ENCODE measurements at places on chromosomes 1 and 21.

- DNase-seq, result no peak
These were observed 25.1 kb downstream of the ZBTB17 start for GRCh38 chr1:15950763-15951295.

- no peak for DNase-seq
These were observed 478.2 kb downstream of the NEGR1 start for GRCh38 chr1:71804140-71804539.

DNA sequence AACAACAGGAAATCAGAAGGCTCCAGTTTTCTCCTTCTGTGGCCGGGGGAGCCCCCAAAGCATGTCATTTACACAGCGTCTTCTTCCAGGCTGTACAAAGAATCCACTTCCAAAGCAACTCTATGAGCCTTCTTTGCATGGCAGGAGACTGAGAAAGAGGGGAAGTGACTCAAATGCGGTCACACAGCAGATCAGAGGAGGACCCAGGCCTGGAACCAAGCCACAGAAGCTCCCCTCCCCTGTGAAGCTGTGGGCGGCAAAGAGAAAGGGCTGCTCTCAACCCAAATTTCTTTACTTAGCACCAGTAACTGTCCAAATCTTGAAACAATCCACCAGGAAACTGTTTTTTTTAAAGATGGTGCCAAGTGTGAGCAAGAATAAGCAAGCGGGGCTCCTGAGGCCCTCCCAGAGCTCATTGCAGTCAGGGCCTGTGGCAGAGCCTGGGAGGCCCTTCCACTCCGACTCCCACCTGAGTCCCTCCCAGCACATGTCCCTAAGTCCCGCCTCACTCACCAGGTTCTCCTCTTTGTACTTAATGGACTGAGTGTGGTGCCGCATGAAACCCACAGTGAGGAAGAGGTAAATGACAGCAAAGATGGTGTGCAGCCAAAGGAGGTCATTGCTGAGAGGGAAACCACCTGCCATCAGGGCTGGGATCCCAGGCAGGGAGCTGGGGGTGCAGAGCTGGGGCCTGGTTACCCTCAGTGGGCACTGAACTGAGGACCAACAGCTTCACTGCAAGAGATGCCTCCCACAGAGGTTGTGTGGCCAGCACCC lies 15.9 kb downstream of the TMEM63A start:
- DNase-seq, result peak; percentile 69

DNA sequence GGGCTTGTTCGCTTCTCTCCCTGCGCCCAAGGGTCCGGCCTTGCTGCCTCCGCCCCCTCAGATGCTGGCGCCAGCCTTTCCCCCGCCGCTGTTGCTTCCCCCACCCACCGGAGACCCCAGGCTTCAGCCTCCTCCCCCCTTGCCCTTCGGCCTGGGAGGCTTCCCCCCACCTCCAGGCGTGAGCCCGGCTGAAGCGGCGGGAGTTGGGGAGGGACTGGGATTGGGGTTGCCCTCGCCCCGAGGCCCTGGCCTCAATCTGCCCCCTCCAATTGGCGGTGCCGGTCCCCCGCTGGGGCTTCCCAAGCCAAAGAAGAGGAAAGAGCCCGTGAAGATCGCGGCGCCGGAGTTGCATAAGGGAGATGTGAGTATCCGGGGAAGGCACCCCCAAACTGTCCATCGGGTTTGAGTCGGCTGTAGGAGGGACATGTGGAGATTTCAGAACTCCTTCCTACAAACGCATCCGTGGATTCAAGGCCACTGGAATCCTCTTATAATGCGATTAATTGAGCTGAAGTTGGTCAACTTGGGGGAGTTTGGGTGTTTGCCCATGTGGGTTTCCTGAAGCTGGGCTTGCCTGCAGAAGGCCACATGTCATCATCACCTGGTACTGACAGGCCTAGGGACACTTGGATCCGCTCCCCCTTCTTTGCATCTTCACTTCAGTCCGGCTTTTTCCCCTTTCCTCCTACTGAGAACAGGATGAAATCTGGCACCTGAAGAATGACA lies 707 bp downstream of the PRCC start:
- peak; percentile 25 for DNase-seq

GRCh38 chr1:8127171-8127641 lies 101.1 kb upstream of the ERRFI1 start:
- no peak for DNase-seq

- DNase-seq, result no peak
These were observed 31.2 kb upstream of the CSF3R start for GRCh38 chr1:36513676-36514473.

DNA sequence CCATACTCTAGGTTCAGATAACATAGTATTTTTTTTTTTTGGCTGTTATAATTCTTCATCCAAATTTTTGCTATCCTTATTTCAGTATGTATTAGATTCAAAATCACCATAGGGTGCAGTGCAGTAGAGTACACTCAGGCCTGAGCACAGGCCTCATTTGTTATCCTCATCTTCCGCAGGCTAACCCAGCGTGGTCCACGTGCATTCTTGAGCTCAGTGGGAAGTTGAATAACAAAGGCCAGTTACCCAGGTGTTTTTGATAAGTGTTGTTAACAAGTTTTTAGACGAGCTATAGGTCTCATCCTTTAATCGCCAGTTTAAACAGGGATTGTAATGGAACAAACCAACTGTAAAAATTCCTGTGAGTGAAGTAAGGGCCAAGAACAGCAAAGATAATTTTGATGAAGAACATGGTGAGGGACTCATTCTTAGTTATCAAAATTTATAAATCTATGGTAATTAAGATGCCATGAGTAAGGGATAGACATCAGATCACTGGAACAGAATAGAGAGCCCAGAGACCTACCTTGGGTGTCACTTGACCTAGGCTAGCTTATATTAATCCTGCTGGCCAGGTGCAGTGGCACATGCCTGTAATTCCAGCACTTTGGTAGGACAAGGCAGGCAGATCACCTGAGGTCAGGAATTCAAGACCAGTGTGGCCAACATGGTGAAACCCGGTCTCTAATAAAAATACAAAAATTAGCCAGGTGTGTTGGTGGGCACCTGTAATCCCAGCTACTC lies 22.0 kb downstream of the FLVCR1 start:
- no peak for DNase-seq

DNA sequence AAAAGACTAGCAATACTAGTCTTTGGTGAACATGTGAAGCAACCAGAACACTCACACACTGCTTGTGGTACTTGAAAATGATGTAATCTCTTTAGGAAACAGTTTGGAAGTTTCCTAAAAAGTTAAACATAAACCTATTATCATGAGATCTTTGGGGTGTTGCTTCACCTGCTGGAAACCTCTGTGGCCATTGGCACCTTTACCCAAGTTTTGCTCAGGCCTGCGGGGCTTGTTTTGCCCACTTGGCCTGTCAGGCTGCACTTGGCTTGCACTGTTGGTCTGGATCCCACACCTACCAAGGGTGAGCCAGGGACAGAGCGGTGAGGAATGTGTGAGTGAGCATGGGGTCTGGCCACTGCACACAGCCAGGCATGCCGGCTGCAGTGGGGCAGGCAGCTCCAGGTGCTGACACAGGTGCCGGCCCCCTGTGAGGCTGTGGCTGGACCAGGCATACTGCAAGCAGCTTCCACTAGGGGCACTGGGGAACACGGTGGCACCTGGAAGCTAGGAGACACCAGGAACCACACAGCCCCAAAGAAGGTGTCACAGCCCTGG lies 14.4 kb upstream of the FNBP1L start:
- no peak for DNase-seq

DNA sequence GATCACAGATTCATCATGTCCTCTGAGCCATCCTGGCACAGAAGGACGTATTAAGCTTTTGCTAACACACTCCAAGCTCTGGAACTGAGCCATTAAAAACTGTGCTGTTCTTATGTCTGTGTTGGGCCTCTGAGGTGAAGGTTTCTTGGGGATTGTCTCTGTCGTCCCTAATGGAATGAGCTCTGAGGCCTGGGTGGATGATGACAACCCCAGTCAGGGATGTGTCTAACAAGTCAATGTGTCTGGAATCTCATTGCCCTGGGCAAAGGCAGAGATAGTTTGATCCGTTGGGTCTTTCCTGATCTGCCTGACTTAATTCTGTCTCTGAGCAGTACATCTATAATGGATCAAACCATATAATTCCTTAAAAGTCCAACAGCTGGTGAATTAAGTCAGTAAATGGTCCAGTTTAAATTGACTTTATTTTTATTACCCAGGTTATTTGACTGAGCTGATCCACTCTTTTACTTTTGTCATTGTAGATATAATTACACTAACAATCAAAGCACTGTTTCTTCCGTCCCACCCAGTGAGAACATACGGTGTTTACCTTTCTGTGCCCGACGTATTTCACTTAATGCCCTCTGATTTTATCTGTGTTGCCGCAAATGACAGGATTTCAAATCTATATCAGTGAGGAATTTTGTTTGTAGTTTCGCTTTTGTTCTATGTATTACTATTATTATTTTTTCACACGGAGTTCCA lies 38.8 kb upstream of the OR2B11 start:
- no peak for DNase-seq

DNA sequence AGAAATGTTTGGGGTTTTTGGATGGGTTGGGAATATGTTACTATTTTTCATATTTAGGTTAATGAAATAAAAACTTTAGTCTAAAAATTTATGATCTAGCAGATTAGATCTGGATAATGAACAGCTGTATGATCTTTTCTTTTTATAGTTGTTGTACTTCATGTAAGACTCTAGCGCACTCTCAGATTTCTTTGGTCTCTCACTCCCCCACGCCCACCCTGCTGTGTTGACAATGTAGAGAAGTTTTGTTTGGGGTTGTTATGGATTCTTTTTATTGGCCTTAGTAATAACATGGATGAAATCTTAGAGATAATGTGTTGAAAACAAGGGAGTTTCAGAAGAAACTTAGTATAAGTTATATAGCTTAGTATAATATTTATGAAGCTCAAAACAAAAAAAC lies 5.5 kb downstream of the KLF18 start:
- no peak for DNase-seq

DNA sequence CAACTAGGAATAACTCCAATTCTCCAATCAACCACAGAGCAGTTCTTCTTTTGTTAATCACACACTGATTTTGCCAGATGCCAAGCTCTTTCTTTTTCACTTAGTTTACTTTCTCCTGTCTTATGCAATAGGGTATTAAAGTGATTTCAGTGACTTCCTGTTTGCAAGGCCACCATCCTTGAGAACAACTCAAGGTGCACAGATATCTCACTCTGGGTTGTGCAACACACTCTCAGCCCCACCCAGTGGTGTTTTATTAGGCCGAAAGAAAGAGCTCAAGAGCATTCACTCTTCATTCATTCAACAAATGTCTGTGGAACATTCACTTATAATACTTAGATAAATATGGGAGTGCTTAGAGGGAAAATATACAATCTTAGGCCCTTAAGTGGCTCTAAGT lies 352.5 kb downstream of the ZNF326 start:
- no peak for DNase-seq

DNA sequence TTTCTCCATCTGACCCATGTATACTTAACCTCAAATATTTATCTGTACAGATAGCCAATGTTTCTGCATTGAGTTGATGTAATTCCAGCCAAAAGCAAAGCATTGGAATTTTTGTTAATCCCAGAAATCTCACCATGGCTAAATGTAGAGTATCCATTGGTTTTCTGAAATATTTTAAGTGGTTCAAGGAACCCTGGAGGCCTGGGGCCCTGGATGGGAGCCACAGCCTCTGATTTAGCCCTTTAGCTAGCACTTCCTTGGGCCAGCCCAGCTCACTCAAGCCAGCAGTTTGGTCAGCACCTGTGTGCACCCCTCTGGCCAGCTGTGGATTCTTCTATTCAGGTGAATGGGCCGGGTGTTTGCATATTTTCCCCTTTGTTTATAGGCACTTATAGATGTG lies 18.8 kb upstream of the EPS8L3 start:
- no peak for DNase-seq

- no peak for DNase-seq
These were observed at the start of gene SMIM1 for GRCh38 chr1:3772715-3773571. Gene SMIM1 (plus strand): TSS chr1:3772749. CDS start chr1:3775374, 2,625 bp downstream.

GRCh38 chr1:198560161-198560560 lies 19.7 kb upstream of the ATP6V1G3 start:
- DNase-seq, result no peak

DNA sequence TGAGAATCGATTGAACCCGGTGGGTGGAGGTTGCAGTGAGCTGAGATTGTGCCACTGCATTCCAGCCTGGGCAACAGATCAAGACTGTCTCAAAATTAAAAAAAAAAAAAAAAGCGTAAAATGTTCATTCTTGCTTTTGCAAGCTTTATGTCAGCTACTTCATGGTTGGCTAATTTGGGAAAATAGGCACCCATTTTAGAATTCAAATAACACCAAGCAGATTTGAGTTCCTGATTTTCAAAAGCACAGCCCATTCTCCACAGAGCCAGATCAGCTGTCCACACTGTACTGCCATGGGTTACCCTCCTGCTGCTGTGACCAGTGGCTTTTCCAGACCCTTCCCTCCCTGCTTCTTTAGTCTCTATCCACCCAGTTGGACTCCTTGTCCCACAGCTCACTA lies 4.4 kb downstream of the THEM5 start:
- no peak for DNase-seq

DNA sequence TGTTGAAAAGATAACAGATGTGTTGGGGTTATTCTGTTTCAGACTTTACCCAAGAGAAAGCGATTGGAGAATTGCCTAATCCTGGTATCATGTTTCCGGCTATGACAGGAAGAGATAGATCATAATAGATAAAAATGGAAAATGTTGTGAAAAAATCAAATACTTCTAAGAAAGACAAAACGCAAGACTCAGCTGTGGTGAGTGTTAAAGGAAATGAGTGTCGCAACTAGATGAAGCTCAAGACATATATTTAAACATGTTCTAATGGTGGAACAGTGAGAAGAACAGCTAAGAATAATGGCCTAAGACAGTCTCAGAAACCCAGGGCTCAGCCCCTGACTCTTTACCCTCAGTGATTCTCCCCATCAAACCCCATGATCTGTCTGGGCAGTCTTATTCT lies 426.7 kb upstream of the RUNX1 start:
- DNase-seq, result no peak

GRCh38 chr1:170513138-170513537 lies 18.8 kb upstream of the GORAB start:
- no peak for DNase-seq

DNA sequence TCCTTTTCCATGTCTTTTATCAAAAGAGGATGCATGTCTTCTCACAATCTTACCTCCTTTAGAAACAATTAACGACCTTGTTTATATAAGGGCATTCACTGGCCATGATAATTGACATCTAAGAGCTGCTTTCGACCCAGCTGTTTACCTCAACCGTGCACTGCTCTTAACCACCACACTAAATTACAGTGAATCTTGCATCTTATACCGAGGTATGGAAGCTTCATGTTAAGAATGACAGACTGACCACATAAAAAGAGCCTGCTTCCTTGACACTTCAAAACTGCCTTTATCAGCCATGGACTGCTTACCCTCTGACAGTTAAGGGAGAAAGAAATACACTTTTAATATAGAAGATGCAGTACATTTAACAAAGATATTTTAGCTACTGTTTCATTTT lies 301.7 kb upstream of the LYPLAL1 start:
- DNase-seq, result no peak

DNA sequence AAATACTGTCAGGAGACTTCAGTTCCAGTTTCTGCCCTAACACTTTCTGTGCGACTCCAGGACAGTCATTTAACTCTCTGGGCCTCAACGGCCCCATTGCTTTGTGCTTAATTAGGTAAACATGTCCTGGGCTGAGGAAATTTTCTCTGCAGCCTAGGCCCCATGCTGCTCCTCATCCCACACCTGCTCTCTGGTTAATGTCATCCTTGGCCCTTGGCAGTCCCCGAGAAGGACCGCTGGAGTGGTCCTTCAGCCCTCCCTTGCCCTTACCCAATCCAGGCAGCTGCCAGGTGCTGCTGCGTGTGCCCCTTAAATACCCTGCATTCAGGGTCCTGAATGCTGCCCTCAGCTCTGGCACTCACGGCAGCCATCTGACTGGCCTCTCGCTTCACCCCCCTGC lies 18.7 kb downstream of the UBL4B start:
- DNase-seq, result no peak
